ENCODE measurements at places on chromosomes 13 and 19. TPM values are rescaled to one million over a fixed set of nuclear protein-coding genes. Genes with fewer than 3 reads are reported as not detected.

Gene TEX30
- polyA plus RNA-seq, result 7.5 TPM

DNA sequence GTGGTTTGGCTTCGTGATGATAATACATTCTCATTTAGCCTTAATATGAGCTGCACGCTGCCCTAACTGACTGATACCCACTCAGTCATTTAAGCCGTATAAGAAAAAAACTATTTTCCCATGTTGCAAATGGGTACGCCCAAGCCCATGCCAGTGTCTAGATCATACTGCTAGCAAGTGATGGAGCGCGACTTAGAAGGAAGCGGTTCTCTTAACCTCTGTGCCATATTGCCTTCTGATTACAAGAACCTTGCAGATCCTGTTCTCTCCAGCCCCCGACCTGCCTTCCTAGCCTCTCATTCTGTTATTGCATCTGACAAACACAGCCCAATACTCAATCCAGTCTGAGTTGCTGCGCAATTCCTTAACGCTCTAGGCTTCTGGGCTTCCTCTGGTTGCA is 603 bp downstream of the GPALPP1 start:
- H3K27me3 ChIP-seq, result no peaks in the 10 kb centered on the region

DNA sequence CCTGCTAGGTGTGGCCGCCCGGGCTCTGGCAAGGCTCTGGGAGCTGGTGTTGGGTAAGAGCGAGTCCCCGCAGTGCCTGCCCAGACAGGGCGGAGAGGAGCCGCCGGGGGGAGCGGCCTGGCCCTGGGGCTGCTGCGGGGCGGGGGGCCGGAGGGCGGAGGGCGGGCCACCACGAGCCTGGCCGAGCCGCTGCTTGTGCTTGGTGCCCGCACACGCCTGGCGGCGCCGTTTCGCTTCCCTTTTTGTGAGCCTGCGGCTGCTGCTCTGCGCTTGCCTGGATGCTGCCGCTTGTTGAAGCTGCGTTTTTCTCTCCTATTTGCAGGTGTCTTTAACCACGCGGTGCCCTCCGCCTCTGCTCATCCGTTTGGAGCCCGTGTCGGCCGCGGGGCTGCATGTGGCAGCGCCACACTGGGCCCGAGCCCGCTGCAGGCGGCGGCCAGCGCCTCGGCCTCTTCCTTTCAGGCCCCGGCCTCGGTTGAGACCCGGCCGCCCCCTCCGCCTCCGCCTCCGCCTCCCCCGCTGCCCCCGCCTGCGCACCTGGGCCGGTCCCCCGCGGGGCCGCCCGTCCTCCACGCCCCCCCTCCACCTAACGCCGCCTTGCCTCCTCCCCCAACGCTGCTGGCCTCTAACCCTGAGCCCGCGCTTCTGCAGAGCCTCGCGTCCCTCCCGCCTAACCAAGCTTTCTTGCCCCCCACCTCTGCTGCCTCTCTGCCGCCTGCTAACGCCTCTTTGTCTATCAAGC is 8.5 kb downstream of the PLEKHJ1 start:
- no peaks in the 10 kb centered on the region for H3K27me3 ChIP-seq
- no peak overlapping the region for H3K4me3 ChIP-seq
- H3K36me3 ChIP-seq, result no peaks in the 10 kb centered on the region
- no peak overlapping the region for H3K27ac ChIP-seq
- no peak for DNase-seq
- no peaks in the 10 kb centered on the region for H3K4me1 ChIP-seq

DNA sequence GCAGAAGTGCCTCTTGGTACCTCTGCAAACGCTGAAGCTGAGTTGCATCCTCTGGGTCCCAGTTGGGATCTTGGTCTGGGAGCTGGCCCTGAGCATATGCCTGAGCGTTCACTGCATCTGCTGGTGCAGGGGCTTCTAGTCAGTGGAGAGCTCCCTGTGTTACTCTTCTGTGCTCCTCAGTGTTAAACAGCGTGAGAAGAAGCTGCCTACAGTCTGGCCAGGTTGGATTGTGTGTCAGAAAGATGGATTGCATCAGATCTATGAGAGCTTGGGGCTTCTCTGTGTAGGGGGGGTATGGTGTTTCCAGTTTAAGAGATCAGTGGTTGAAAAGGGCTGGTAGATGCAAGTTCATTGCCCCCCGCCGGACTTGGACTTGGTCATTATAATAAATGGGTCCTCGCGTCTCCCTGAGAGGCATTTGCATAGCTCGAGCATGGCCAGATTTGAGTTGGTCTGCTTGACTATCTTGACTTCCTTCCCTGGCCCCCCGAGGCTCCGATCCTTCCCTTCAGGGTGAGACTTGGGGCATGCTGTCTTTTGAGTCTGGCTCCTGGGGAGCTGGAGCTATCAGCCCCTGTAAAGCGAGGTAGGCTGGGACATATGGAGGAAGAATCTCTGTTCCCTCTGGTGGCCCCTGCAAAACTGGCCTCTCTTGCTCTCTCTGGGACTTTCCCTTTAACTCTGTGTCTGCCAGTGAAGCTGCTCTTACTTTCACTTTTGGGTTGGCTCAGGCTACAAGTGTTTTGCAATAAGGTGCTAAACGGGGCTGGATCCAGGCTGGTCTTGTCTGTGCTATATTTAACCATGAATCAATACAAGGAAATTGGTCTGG is 52.9 kb downstream of the OR10H4 start:
- peak overlapping the region; percentile 45 for H3K4me3 ChIP-seq
- no peak for DNase-seq
- no peaks in the 10 kb centered on the region for H3K36me3 ChIP-seq
- H3K27ac ChIP-seq, result no peak overlapping the region
- no peaks in the 10 kb centered on the region for H3K27me3 ChIP-seq

- H3K4me1 ChIP-seq, result no peaks in the 10 kb centered on the region
- H3K27ac ChIP-seq, result no peak overlapping the region
- no peak overlapping the region for H3K4me3 ChIP-seq
- no peaks in the 10 kb centered on the region for H3K27me3 ChIP-seq
These were observed 12.4 kb upstream of the ELAVL1 start for GRCh38 chr19:8017808-8018207.

DNA sequence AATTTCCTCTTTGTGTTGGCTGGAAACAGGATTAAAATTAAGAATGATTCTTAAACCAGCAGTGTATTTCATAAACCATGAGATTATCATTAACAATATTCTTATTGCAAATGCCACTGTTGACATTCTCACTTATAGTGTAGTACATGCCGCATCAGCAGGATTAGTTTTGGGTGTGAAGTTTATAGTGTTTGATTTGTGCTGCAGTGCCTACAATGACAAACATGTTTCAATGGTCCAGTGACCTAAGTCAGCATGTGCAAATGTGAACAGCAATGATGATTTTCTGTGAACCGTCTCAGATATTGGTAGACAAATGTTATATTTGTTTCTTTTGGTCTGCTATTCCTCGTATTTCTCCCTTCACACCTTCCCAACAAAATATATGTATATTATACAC is 49.8 kb upstream of the TDRD3 start:
- no peak overlapping the region for H3K27ac ChIP-seq
- no peak overlapping the region for H3K4me3 ChIP-seq
- no peak for DNase-seq
- no peaks in the 10 kb centered on the region for H3K27me3 ChIP-seq

DNA sequence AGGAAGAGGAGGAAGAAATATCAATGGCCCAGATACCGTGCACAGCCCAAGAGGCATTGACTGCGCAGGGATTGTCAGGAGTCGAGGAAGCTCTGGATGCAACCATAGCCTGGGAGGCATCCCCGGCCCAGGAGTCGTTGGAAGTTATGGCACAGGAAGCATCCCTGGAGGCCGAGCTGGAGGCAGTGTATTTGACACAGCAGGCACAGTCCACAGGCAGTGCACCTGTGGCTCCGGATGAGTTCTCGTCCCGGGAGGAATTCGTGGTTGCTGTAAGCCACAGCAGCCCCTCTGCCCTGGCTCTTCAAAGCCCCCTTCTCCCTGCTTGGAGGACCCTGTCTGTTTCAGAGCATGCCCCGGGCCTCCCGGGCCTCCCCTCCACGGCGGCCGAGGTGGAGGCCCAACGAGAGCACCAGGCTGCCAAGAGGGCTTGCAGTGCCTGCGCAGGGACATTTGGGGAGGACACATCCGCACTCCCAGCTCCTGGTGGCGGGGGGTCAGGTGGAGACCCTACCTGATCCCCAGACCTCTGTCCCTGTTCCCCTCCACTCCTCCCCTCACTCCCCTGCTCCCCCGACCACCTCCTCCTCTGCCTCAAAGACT is 36.0 kb downstream of the KEAP1 start:
- H3K4me3 ChIP-seq, result no peak overlapping the region
- no peaks in the 10 kb centered on the region for H3K27me3 ChIP-seq
- no peaks in the 10 kb centered on the region for H3K36me3 ChIP-seq
- H3K27ac ChIP-seq, result no peak overlapping the region

All from aorta (tissue), 5 donors.